GM23338 (cell line): ENCODE measurements at places on chromosomes 3 and 15.

GRCh38 chr15:66638377-66638776 lies 63.7 kb upstream of the SMAD6 start:
- no peak for DNase-seq

GRCh38 chr15:100919481-100920405 lies 586 bp downstream of the LRRK1 start:
- DNase-seq = peak; percentile 53

GRCh38 chr15:98772895-98773294 lies 124.6 kb downstream of the IGF1R start:
- no peak for DNase-seq

DNA sequence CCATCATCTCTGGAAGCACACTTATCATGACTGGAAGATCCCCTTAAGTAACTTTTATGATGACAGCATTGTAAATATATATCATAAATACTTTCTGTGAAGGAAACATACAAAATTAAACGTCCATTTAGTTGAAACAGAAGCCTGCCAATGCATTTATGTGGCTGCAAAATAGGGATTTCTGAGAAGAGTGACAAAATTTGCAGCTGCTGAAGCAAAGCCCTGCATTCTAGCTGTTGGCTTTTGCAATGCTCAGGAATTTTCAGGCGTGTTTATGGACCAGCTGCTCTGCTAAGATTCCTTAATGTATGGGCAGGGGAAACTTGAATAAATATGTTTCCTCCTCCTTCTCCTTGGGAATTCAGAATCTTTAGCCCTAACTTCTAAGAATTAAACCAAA lies 137.3 kb downstream of the CACNA2D3 start:
- no peak for DNase-seq

DNA sequence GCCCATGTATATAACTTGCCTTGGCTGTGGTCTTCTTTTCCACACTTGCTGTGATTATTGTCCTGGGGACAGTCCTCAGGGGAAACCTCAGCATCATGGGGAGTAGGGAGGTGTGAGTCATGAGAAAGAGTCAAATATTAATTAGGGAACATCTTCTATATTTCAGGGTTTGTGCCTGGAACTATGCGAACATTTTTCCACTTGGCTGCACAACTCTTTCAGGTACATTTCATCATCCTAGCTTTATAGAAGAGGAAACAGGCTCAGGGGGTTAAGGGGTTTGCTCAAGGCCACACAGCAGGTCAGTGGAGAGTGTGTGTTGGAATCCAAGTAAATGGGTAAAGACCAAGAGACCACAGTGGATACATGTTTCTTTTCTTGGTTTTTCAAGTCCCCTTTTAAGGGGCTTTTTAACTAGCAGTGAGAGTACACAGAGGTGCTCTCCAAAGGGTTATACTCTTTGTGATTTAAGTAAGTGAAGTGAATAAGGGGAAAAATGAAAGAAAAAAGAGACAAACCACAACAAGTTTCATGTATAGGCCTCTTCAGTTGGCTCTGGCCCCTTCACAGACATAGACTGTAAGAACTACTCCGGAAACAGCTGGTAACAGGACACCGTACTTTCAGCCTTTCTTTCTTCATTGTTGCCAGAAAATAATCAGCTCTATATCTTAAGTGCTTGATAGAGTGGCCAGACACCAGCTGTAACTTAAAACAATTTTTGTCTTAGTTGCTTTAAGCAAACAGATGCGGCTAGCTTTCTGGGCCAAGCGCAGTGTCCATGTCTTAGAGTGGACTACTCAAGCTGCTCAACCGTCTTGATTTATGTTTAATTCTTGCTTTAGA lies 64.6 kb downstream of the EEFSEC start:
- DNase-seq = no peak

- peak; percentile 88 for DNase-seq
Measured at GRCh38 chr3:63351159-63352007, 73.3 kb downstream of the SYNPR start.

DNA sequence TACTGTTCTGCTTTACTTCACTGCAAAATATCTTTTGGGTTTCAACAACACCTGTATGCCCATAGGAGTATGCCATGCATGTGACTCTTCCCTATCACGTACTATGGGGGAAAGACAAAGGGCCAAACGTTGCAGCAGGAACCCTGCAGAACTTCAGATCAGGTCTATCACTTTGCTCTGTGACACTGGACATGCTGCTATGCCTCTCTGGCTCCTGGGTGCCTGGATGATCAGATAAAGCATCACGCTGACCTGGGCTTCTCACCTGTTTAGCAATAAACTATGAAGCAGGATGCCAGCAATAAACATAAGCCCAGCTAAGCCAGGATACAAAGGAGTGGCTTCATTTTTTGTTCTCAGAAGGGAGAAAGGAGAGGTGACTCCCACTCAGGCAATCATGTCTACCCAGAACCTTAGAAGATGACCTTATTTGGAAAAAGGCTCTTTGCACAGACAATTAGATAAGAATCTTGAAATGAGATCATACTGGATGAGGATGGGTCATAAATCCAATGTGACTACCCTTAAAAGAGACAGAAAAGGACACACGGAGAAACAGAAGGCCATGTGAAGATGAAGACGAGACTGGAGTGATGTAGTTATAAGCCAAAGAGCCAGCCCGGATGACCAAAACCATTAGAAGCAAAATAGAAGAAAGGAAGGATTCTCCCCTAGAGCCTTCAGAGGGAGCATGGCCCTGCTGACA lies 19.3 kb downstream of the POMGNT2 start:
- DNase-seq = no peak

DNA sequence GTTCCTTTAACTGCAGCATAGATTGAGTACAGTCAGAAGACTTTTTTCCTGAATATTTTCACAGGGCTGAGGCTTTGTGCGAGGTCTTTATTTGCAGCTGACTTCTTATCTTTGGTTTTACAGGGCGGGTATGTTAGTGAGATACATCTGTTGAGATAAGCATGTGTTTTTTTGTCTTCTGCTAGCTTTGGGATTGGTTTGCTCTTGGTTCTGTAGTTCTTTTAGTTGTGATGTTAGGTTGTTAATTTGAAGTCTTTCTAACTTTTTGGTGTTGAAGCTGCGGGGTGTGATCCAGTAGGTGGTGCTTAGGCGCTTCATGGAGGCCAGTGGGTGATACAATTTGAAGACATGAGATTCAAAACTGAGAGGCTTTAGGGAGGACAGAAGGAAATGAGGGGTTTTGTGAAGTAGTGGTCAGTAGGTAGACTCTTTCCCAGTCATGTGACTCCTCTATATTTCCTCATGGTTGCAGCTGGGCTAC lies 67.9 kb upstream of the TNFSF10 start:
- DNase-seq = no peak

DNA sequence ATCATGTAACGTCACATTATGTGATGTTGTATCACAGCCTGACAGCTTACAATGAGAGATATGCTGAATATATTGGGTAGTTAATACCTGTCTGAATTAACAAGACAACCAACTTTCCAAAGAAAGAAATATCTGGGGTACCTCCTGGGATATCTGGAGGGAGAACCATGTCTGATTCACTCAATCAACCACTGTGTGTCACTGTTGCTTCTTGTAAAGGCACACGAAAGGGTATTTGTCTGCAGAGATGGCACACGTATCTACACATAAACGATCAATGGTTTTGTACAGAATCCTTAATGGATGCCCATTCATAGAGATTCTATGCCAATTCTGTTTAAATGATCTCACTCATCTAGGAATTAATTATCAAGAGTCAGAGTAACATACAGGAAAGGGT lies 252.1 kb upstream of the TMCO5A start:
- peak; percentile 63 for DNase-seq

DNA sequence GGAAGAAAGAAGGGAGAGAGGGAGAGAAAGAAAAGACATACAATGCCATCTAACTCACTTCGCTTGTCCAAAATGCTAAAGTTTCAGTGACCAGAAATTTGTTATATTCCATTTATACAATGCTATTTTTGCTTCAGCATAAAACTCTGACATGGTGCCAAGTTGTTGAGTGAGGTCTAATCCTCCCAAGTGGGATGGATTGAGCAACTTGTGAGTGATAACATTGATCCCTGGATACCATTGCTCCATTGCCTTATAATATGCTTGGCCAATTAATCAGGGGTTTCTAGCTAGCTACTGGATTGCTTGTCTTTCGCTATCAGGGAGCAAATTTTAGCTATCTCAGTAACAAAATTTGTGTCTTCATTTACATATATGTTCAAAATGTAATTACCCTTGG lies 615.6 kb upstream of the DPPA4 start:
- DNase-seq = no peak

DNA sequence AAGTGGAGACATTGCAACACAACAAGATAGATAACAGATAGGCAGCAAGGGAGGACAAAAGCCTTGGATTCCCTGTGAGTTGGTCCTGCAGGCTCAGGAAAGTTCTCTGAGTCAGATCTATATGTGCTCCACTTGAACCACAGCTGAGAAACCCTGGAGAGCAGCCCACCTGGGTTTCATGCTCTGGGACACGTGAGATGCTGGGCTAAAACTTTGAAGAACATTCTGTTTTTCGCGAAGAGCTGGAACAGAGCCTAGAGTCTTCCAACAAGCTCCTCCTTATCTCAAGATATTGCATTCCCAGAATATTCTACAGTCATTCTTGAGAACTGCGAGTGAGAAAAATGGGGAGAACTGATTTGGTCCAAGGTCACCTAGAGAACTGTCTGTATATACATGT lies 583.0 kb upstream of the ROBO1 start:
- DNase-seq = no peak

- DNase-seq = no peak
Measured at GRCh38 chr3:68057637-68058320, 403.4 kb upstream of the SUCLG2 start.

DNA sequence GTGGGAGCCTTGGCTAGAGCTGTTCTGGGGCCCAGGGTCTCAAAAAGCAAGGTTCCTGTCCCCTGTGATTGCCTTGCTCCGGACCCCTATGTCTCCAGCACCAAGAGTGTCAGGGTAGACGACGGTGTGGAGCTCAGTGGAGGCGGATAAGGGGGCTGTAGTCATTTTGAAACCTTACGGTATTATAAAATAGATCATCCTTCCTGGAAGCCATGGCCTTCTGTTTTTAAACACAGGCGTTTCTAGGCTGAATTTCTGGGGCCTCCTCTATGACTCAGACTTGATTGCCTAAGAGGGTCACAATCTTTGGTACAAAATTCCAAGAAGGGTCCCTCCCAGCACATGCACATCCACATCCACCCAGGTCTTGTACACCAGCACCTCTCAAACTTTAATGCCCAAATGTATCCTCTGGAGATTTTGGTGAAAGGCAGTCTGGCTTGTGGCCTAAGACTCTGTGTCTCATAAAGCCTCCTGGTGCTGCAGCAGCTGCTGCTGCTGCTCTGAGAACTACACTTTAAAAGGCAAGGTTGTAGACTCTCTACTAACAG lies 70.5 kb upstream of the XCR1 start:
- no peak for DNase-seq

- DNase-seq = peak; percentile 70
Measured at GRCh38 chr3:8324747-8325146, 176.9 kb upstream of the LMCD1 start.

DNA sequence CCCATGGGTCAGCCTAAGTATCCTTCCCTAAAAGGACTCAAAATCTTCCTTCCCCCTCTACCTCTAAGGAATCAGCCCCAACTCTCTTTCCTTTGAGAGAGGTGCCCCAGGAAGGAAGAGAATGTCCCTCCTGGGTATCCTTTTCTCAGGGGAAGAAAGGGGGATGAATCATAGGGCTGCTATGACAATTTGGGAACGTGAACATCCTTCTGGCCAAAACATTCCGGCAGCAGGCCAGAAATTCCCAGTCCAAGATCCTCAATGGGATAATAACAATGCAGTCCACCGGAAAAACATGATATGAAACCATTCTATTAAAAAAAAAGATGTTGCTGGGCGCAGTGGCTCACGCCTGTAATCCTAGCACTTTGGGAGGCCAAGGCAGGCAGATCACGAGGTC lies 50.8 kb upstream of the CACNA2D3 start:
- no peak for DNase-seq

DNA sequence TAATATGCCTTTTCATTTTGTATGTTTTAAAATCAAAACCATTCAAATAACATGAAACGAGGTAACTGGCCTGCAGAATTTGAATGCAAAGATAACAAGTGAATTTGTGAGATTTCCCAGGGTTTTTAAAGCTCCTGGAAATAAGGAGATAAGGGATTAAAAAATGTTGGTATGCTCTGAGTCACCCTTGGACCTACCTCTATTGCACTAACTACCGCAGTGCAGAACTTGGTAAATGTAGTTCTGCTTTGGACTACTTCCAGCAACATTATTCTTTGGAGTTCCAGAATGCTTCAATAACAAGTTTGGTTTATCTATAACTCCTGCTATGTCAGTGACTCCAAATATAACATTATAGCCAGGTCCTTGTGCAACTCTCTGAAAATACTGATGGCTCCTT lies 201.7 kb downstream of the GAP43 start:
- no peak for DNase-seq

DNA sequence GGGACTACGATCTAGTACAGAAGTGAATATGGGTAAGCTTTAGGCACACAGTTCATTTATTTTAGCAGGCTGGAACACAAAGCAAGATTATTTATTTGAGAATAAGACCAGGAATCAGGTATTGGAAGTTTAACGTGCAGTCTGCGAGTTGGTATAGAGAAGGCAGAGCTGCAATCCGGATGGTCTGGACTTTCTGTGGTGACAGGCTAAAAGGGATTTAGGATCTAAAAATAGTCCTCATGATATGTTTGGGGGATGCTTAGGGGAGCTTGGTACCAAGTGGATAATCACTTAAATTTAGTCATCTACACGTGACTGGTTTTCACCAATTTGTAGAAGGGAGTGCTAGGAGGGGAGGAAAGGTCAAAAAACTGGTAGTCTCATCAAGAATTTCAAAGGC lies 119.4 kb downstream of the DLG1 start:
- DNase-seq = no peak

DNA sequence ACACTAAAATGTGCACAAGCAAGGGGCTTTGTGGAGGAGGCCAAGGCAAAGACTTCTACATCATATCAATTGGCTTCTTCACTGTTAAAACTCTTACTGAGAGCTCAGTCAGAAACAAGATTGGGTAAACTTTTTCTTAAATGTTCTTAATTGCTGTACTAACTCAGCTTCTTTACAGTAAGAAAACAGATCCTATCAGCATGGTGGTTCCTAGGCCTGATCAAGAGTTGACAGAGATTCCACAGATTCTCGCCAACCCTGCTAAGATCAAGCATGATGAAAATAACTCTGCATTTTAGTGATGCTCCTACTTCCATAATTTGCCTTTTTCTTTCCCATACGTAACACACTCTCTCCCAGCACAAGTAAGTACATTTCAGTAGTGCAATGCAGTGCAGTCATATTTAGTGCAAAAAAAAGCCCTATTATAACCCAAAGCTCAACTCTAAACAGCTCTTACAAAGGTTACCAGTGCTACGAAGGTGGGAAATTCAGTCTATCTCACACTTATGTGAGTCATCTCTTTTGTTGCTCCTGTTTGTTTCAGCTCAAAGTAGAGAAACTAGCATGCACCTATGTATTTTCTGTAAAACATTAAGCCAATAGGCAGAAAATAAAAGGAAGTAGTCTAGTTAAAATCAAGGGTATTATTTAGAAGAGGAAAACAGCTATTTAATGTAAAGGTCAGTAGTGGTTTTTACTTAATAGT lies 29.9 kb downstream of the TIGIT start:
- DNase-seq = no peak

GRCh38 chr3:141367038-141367730 lies 1.1 kb upstream of the ZBTB38 start:
- DNase-seq = no peak

- no peak for DNase-seq
Measured at GRCh38 chr3:35670408-35670965, 31.2 kb downstream of the ARPP21 start.
